ENCODE measurements at places on chromosomes 5 and 9. TPM values are rescaled to one million over a fixed set of nuclear protein-coding genes. Genes with fewer than 3 reads are reported as not detected.

DNA sequence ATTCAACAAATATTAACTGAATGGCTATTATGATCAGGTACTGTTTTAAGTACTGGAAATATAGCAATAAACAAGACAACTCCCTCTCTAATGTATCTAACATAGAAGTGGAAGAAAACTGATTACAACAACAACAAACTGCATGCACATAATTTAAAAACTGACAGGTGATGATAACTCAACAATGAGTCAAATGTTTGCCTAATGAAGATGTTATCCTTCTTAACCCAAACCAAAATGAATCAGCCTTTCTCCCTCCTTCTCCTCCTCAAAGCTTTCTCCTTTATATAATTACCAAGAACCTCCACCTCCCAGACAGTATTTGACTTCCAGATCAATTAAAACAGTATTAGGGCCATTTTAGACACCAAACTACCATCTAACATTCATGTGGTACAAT is 49.3 kb downstream of the RICTOR start:
- DNase-seq: no peak

DNA sequence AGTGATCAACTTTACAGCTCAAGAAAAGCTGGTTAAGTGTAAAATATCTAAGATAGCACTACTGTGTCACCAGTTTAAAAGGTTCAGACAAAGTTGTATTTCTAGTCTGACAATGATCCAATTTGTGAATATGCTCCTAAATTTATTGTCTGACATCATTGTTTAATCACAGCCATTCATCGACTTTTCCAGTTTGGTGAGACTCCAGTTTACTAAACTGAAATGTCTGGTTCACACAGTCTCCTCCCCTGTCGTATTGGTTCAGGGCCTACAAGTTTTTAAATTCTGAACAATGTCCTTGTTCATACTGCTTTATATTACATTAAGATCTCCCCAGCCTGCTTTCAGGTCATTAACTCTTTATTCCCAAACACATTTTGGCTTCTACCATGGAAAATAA is 161.4 kb downstream of the CHSY3 start:
- DNase-seq: no peak

- no peak for DNase-seq
Measured at GRCh38 chr5:174522480-174523260, 201.7 kb upstream of the MSX2 start.

GRCh38 chr5:133945568-133945967 is 22.9 kb downstream of the C5orf15 start:
- no peak for DNase-seq

DNA sequence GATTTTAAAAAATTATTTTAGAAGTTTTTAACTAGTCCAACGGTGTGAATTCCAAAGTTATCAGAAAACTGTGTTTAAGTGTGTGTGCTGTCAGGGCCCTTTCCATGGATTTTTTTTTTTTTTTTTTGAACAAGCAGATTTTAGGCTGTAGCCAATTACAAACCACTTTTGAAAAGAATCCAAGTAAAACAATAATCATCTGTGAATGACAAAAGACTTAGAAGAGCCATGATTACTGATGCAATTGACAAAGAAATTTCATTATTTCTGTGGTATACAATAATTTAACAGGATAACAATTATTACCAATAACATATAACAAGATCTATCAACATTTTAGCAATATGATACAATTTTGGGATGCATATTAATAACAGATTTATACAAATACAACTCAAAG is 16.2 kb upstream of the PAIP1 start:
- no peak for DNase-seq

- DNase-seq: no peak
Measured at GRCh38 chr5:29214839-29215238, 1978.6 kb upstream of the CDH6 start.

Gene ERCC8
- 2.6 TPM for total RNA-seq

Gene FAM153A
- 1.8 TPM for total RNA-seq

Gene ZNF366
- total RNA-seq: under 0.01 TPM

Gene LRRC26
- 1.3 TPM for total RNA-seq

Measured in body of pancreas (tissue), 4 donors.